ENCODE measurements at places on chromosomes 4 and X.

DNA sequence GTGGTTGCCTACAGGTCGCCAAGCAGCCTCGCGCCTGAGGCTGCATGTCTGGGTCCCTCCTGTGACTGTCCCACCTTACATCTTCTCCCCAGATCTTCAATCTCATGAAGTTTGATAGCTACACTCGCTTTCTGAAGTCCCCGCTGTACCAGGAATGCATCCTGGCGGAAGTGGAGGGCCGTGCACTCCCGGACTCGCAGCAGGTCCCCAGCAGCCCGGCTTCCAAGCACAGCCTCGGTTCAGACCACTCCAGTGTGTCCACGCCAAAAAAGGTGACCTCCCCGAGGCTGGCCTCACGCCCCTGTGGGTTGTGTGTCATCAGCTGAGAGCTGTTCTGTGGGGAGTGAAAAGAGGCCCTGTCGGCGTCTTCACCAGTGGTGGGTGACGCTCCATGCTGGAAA is 24.9 kb upstream of the HGFAC start:
- DNase-seq: no peak

- no peak for DNase-seq
Measured at GRCh38 chr4:147981305-147981704, 249.4 kb downstream of the ARHGAP10 start.

- peak; percentile 66 for DNase-seq
Measured at GRCh38 chr4:79050541-79050880, 111.3 kb upstream of the PAQR3 start.

- DNase-seq: peak; percentile 39
Measured at GRCh38 chr4:169024762-169025161, 14.7 kb upstream of the CBR4 start.

- DNase-seq: no peak
Measured at GRCh38 chrX:120286733-120287512, 24.3 kb downstream of the TMEM255A start.

- DNase-seq: no peak
Measured at GRCh38 chr4:109495514-109495913, 61.9 kb downstream of the SEC24B start.

DNA sequence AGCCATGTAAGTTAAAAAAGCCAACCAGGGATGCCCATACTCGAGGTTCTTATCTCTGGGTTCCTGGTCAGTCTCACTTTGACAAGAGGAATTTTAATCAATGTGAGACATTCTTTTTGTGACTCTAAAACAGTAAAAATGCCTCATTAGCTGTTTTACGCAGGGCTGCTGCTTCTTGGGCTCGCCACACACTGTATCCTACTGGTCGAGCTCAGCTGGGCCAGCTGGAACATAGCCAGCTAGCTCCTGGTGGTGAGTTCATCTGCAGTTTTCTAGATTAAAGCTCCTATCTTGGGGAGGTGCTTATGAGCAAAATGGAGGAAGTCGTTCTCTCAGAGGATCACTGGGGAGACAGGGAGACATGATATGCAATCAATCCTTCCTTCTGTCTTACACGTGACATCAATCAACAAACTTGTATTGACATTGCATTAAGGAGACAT is 55.9 kb upstream of the LEF1 start:
- DNase-seq: no peak

DNA sequence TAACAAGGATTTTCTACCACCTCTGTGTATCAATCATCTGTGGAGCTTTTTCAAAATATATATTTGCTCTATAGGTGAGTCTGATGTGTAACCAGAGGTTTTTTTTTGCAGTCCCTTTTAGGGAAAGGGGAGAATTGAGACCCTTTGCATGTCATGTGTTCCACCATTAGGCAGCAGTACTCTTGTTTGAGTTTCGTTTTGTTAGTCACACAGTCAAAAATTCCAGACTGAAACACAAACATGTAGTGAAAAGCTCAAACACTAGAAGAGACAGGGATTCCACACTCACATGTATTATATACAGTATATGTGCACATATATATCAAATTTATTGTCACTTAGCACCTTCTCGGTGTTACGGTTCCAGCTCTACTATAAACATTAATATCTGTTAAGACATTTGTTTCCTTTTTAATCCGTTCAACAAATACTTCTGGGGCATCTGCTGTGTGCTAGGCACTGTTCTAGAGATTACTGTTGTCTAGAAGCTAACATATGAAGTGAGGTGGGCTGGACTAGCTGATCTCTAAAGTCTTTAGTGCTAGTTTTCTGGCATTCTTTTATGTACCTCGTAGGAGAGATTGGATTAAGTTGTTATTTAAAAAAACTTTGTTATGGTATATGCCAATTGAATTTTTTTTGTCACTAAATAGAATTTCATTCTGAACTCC is 5.5 kb downstream of the USP9X start:
- no peak for DNase-seq

- no peak for DNase-seq
Measured at GRCh38 chr4:146333895-146334262, 119.5 kb downstream of the REELD1 start.

DNA sequence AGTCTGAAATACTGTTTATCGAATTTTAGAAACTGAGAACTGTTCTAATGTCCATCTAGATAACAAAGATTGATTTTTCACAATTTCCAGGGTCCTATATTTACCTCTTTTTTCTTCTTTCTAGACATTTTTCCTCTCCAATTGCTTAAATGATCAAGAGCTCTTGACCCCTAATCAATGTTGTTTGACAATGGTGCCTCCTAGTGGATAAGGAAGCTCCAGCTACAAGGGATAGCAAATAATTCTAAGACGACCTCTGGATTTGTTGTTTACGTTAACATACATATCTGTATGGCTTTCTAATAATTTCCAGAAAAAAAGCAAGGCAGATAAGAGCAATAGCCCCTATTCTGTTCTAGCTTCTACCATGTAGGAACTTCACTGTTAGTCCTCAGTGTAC is 35.8 kb downstream of the GPR82 start:
- peak; percentile 13 for DNase-seq

- peak; percentile 54 for DNase-seq
Measured at GRCh38 chrX:15564981-15565579, 35.7 kb downstream of the ACE2 start.

DNA sequence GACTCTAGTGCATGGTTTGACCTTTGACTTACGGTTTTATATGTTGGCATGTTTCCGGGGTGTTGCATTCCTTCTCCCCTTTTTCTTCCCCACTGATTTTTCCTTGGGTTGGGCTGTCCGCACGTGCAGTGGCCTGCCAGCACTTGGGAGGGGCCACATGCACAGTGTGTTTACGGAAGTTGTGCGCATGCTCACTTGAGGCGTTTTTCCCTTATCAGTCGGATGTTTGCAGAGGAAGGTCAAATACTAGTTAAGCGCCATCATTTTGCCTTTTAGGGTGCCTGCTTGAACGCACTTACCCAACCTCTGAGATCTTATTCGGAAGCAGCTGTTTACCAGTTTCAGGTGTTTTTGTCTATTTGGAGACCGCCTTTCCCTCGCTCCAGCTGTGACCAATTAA is 653.9 kb upstream of the AADAT start:
- no peak for DNase-seq

- peak; percentile 2 for DNase-seq
Measured at GRCh38 chr4:111213531-111213930, 590.7 kb upstream of the PITX2 start.

DNA sequence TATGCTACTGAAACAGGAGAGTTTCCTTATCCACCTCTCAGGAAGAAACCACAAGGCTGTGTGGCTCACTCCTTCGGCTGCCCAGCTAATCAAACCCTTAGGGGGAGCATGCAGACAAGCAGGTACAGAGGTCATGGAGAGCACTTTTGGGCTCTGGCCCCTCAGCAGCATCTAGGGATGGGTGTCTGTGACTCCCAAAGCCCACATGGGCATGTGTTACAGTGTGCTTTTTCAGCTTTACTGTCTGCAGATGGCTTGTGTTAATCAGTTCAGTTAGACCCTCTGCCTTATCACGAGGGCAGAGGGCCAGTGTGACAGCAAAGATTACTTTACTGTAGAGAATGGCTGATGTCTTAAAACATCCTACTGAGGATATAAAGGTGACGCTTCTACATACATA is 447.4 kb downstream of the PCDH10 start:
- no peak for DNase-seq

DNA sequence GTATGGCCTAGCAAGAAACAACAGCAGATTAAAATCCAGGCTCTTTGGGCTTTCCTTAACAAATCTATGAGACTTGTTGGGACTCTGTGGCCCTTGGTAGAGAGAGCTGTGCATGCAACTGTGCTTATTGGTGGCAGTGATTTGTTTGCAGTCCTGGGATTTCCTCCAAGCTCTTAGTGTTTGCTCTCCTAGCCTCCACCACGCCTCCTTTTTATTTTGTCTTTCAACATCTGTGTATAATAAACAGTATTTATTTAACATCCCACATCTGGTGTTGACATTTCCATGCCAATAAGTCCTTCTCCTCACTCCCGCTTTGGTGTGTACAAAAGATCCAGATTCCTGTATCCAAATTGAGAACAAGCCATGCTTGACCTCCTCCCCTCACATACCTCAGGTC is 3.1 kb downstream of the TNMD start:
- DNase-seq: no peak

DNA sequence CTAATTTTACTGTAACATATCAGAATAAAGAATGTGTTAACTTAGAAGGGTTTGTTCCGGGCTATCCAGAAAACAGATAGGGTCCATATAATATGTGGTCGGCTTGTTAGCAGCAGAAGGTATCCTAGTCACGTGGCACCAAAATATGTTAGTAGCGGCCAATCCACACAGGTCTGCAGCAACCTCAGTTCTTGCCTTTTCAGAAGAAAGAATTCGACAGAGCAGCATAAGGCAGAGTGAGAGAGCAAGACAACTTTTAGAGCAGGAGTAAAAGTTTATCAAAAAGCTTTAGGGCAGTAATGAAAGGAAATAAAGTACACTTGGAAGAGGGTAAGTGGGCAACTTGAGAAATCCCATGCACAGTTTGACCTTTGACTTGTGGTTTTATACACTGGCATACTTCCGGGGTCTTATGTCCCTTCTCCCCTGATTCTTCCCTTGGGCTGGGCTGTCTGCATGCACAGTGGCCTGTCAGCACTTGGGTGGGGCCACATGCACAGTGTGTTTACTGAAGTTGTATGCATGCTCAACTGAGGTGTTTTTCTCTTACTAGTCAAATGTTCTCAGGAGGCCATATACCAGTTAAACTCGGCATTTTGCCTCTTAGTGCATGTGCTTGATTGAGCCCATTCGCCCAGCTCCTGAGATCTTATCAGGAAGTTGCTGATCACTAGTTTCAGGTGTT is 37.0 kb upstream of the ABCG2 start:
- peak; percentile 75 for DNase-seq

- peak; percentile 65 for DNase-seq
Measured at GRCh38 chr4:4574792-4575191, 32.9 kb upstream of the STX18 start.

DNA sequence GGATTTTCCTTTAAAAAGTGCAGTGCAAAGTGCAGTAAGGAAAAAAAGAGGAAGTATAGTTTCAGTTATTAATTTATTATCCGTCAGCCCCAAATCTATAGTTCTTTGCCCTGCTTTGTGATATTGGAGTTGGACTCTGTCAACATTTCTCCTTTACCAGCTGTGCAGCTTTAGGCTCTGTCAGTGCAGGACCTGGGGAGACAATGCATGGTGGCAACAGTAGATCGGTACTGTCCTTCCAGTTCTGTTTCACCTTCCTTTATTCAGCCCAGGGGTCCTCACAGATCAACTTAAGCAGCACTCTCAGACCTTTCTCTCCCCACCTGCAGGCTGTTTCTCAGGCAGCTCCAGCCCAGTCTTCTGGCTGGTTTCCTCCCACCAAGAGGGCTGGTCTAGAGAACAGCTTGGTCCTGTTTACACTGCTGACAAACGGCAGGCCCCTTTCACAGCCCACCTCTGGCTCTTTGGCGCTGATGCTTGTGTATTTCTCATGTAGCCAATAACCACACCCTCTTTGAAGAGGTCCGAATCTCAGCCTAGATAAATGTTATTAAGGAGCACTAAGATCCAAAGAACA is 71.6 kb downstream of the MCUB start:
- DNase-seq: peak; percentile 45

DNA sequence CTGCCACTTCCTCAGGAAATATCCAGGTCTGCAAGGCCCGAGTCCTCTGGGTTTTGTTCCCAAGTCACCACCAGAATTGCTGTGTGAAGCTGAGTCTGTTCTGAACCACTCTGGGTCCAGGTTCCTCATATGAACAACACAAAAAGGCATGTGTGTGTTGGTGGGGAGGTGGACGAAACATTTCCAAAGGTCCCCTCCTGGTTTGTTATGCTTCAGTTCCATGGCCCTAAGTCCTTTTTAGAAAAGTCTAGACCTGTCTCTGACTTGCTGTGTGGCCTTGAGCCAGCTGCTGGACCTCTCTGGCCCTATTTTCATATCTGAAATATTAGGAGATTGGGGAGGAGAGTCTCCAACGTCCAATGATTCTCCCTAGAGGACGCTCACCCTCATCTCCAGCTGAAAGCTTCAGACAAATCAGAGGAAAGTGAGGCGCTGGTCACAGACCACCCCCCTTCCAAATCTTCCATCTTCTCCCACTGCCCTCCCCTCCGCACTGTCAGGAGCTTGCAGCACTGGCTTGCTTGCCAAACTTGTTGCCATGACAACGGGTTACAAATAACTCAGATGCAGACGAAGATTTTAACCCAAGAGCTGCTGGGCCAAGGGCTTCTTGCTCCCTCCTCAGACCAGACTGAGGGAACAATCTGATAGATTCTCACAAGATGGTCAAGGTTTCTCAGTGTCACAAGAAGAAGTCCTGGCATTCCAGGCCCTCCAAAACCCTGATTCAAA is 64.5 kb downstream of the SMC1A start:
- DNase-seq: no peak

GRCh38 chr4:153771046-153771445 is 11.2 kb upstream of the RNF175 start:
- DNase-seq: no peak

- peak; percentile 63 for DNase-seq
Measured at GRCh38 chr4:180449395-180449956, 1793.7 kb upstream of the TENM3 start.

DNA sequence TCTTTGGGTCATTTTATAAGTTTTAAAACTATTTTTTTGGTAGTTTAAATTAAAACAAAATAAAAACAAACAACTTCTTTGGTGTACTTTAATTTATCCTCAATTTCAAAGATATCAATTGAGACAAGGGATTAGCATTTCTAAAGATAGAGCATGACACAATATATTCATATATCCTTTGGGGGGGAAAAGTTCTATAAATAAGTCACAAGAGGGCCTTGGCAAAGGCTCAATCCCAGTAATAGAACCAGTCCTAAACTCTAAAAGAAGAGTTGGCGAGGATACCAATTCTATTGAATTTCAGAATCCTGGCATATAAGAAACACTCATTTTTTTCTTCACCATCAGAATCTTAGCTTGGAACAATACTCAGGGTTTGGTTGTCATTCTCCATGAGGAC is 89.7 kb downstream of the COL4A6 start:
- no peak for DNase-seq

- DNase-seq: peak; percentile 20
Measured at GRCh38 chr4:111937368-111937767, 207.9 kb upstream of the FAM241A start.

DNA sequence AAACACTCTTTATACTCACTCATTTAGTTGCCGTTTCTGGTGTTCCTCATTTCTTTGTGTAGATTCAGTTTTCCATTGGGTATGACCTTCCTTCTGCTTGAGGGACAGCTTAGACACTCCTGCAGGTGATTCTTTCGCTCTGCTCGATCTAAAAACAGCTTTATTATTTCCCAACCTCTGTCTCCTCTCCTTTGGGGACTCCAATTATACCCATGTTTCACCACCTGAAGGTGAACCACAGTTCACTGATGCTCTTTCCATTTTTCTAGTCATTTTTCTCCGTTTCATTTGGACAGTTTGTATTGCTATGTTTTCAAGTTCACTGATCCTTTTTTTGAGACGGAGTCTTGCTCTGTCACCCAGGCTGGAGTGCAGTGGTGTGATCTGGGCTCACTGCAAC is 4.6 kb upstream of the FGFRL1 start:
- DNase-seq: no peak

- no peak for DNase-seq
Measured at GRCh38 chr4:123363729-123364128, 32.9 kb upstream of the SPRY1 start.

Data from small intestine (tissue), 16 donors.